ENCODE measurements at places on chromosomes 16 and 17.

- no peak for DNase-seq
Measured at GRCh38 chr17:62782730-62783270, 25.3 kb downstream of the MARCHF10 start.

- no peak for DNase-seq
Measured at GRCh38 chr16:68231384-68232136, 4.4 kb downstream of the ESRP2 start.

GRCh38 chr16:4500272-4500671, 24.1 kb downstream of the HMOX2 start:
- no peak for DNase-seq

GRCh38 chr17:59004338-59005111, 102.2 kb downstream of the TRIM37 start:
- peak; percentile 68 for DNase-seq

DNA sequence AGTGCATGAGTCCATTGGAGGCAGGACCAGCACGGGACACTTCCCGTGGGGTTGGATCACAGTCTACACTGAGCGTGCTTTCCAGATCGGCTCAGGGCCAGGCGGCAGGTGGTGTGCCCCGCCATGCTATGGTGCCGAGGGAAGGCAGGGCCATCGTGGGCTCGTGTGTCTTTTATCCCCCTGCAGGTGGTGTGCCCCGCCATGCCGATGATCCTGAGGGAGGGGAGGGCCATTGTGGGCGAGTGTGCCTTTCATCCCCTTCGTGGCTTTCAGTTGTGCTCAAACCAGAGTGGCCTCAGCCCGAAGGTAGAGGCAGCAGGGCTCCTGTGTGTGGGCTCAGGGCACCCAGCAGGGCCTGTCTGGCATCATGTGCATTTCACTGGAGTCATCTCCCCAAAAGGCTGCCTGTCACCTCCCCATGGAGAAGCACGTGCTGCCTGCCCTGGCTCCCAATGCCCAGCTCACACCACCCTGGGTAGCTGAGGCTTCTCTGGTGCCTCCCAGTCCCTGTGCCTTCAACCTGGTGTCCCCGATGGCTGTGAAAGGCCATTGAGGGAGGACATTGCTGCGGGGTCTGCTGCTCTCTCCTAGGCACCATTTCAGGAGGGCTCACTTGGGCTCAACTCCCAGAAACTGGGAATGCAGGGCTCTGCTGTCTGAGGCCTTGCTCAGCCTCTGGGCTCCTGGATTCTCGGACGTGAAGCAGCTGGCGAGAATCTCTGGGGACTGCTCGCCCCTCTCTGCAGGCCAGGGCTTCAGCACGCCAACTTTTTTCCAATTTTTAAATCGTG, 207.6 kb downstream of the NPIPB11 start:
- no peak for DNase-seq

GRCh38 chr17:36727052-36727451, 125.7 kb downstream of the MRM1 start:
- DNase-seq, result no peak

Data from activated T-cell treated with anti-CD3 and anti-CD28 coated beads, Interleukin-2, amount 50 U/mL, for 4 hours (primary cell).